ENCODE measurements at places on chromosomes 6 and 20.

DNA sequence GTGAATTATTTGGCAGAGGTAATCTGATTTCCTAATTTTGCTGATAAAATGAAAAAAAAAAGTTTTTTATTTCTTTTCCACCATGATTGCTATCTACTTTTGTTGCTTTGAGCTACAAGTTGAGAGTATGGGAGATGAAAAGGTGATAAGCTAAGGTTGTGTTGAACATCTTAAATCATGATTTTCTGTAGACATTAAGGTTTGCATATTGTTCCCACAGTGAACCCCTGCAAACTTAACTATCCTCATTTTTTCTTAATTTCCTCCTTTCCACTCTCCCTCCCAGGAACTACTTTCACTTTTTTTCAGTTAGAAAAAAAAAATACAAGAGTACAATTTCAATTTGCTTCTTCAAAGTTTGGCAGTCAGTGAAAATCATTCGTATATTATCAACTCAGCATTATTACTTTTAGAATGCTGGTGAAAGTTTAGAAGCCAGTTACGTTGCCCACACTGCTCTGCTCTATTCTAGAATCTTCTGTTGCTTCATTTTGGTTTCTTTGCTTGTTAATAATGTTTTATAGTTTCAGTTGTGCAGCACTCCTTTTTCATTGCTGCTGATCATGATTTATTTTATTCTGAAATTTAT lies 673.8 kb upstream of the CITED2 start:
- DNase-seq: no peak

GRCh38 chr6:24923885-24924401 lies 11.8 kb downstream of the RIPOR2 start:
- DNase-seq: no peak

GRCh38 chr20:47428851-47429336 lies 72.4 kb upstream of the ZMYND8 start:
- no peak for DNase-seq

GRCh38 chr6:108227290-108227689 lies 33.5 kb downstream of the SNX3 start:
- DNase-seq: no peak

GRCh38 chr20:37220731-37221130 lies 40.9 kb downstream of the GHRH start:
- no peak for DNase-seq

GRCh38 chr6:107536180-107536961 lies 46.5 kb downstream of the SOBP start:
- no peak for DNase-seq

DNA sequence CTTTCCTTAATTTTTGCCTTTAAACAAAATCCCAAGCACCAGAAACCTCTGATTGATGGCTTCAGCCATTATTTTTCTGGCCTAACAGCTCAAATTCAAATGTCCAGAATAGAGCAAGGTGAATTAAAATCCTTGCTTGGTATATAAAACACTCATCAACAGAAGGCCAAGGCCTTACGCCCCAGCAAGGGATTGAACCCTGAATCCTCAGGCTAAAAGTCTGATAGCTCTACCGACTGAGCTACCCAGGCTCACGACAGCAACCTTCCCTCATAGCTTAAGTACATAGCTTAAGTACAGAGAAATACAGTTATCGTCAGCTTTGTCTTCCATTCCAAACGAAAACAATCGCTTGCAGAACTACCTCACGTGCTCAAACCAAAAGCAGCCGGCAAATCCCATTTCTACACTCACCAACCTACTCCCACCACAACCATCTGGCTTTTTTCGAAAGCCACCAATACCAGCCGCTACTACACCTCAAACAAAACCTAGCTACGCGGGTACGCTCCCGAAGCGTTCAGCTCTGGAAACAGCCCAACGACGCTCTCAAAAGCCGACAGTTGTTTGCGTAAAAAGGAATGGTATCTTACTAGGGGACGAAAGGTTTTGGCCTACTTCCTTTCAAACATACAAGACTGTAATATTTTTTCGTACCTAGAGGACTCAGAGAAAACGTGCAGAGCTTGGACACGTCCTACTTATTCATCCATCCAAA lies 167.5 kb downstream of the GPX5 start:
- no peak for DNase-seq

Measured in left lung (tissue), 14 donors.